ENCODE measurements at places on chromosomes 5 and 9.
A peak's percentile ranks its signal among the peaks of the same experiment; 100 is the strongest.

- DNase-seq, result no peak
Measured at GRCh38 chr9:136476369-136477150, 6.3 kb downstream of the SEC16A start.

- DNase-seq, result no peak
Measured at GRCh38 chr9:16869131-16869881, 1.2 kb downstream of the BNC2 start.

GRCh38 chr5:125012727-125013451, 266.4 kb upstream of the ZNF608 start:
- peak; percentile 78 for DNase-seq

DNA sequence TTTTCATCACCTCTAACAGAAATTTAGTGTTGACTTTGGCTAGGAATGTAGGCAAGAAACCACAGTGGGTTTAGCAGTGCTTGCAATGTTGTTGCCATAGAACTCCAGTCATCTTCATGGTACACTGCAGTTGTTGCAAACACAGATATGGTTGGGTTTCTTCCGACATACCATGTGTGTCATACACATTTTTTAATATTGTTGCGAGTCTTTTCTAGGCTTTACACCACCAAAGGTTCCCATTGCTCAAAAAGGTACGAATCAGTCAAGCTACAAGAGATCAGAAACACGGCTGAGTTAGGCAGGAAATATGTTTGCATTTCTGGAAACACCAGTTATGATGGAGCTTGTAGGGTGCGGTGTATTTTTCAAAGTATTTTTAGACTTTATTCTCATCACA, 172.4 kb downstream of the SYK start:
- peak; percentile 77 for DNase-seq

GRCh38 chr9:84424931-84425330, 84.4 kb upstream of the SLC28A3 start:
- DNase-seq, result no peak

- no peak for DNase-seq
Measured at GRCh38 chr9:127293328-127293727, 28.8 kb downstream of the GARNL3 start.
